HFF-Myc (cell line): ENCODE measurements at places on chromosomes 7 and 10.

- no peak for DNase-seq
These were observed 247.3 kb downstream of the GATA3 start for GRCh38 chr10:8301831-8302230.

DNA sequence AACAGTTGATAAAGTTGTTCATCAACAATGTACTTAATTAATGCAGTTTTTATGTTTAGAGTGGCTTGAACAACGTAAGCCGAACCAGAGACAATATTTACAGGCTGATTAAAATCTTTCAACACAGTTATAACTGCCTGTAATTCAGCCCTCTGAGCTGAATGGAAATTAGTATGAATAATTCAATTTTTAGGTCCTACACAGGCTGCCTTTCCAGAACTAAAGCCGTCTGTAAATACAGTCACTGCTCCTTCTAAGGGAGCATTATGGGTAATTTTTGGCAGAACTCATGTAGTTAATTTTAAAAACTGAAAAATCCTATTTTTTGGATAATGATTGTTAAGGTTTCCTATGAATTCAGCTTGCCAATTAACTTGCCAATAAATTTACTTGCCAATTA is 2.6 kb upstream of the GIMAP4 start:
- no peak for DNase-seq

DNA sequence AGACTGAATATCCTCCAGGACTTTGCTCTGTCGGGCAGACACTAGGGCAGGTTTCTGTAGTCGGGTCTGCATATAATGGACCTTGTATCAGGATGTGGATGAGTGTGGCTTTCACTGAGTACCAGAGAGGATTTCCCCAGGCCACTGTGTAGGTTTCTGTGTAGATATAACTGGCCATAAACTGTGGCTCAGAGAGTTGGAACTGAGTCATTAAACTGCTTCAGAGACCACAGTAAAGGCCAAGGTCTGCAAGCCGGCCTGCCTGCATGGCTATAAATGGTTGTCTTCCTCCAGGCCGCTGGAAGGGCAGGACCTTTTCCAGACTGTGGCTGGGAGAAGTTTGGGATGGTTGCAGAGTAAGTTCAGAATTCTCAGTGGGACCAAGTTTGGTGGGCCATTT is 16.9 kb downstream of the ZNF92 start:
- no peak for DNase-seq

DNA sequence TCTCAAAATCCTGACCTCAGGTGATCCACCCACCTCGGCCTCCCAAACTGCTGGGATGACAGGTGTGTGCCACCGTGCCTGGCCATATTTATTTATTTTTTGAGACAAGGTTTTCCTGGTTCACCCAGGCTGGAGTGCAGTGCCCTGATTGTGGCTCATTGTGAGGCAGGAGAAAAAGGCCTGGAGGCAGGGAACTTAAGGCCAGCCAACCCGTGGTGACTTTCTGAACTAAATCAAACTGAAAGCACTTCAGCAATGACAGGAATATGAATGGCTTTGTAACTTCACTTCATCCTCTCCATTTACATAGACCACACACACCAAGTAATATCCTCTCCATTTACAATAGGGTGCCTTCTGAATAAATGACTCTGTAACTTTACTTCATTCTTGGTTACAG is 124.4 kb downstream of the CCDC3 start:
- DNase-seq: no peak
